ENCODE measurements at places on chromosomes 2 and 18. TPM values are rescaled to one million over a fixed set of nuclear protein-coding genes. Genes with fewer than 3 reads are reported as not detected.
A peak's percentile ranks its signal among the peaks of the same experiment; 100 is the strongest.

- no peak overlapping the region for H3K4me3 ChIP-seq
- no peak for DNase-seq
- H3K4me1 ChIP-seq: peaks cover 6% of the 10 kb centered on the region
- H3K36me3 ChIP-seq: no peaks in the 10 kb centered on the region
Observed at GRCh38 chr18:58606236-58606635, 22.7 kb downstream of the ALPK2 start.

GRCh38 chr2:239594772-239595608 lies 194.2 kb upstream of the HDAC4 start:
- no peaks in the 10 kb centered on the region for H3K4me1 ChIP-seq
- DNase-seq: no peak
- no peaks in the 10 kb centered on the region for H3K36me3 ChIP-seq

DNA sequence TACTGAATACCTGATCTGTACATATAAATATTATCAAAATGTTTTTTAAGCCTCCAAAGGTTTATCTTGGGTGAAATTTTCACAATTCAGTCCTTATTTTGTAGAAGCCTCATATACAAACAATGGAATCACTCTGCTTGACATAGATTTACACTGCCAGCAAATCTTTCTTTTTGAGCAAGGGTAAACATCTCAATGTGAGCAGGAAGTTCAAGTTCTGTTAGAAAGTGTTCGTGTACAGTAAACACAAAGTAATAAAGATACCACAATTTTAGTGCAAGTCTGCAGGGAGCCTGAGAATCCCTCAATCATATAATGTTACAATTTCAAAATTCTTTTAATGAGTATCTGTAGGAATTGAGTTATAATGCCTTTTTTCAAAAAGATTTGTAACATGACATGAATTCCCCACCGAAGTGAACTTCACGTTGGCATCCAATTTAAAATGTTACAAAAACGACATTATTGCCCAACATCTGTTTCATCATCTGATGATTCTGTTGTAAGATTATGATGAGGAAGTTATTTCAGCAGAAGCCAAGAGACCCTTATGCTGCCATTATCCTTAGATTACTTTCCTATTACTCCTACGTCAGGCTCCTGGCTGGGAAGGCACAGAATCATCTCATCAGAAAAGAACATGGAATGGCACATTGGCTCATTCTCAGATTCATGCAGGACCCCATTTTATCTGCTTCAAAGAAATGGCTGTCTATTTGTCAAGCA lies 283.9 kb upstream of the ACVR2A start:
- DNase-seq: no peak
- H3K4me1 ChIP-seq: peaks cover 5% of the 10 kb centered on the region
- H3K27me3 ChIP-seq: no peaks in the 10 kb centered on the region
- no peak overlapping the region for H3K27ac ChIP-seq
- no peaks in the 10 kb centered on the region for H3K36me3 ChIP-seq

The E2F6 gene
- 21.4 TPM for total RNA-seq

The ALKAL2 gene
- total RNA-seq: 0.42 TPM

DNA sequence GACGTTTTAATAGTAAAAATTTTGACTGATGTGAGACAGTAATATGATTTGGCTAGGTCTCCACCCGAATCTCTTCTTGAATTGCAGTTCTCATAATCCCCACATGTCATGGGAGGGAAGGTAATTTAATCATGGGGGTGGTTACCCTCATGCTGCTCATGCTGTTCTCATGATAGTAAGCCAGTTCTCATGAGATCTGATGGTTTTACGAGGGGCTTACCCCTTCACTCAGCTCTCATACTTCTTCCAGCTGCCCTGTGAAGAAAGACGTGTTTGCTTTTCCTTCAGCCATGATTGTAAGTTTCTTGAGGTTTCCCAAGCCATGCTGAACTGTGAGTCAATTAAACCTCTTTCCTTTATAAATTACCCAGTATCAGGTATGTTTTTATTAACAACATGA lies 327.0 kb upstream of the CDH7 start:
- no peak overlapping the region for H3K4me3 ChIP-seq
- H3K27ac ChIP-seq: no peak overlapping the region
- no peaks in the 10 kb centered on the region for H3K27me3 ChIP-seq
- no peaks in the 10 kb centered on the region for H3K4me1 ChIP-seq
- no peak for DNase-seq

The GAL3ST2 gene
- 0.51 TPM for total RNA-seq

DNA sequence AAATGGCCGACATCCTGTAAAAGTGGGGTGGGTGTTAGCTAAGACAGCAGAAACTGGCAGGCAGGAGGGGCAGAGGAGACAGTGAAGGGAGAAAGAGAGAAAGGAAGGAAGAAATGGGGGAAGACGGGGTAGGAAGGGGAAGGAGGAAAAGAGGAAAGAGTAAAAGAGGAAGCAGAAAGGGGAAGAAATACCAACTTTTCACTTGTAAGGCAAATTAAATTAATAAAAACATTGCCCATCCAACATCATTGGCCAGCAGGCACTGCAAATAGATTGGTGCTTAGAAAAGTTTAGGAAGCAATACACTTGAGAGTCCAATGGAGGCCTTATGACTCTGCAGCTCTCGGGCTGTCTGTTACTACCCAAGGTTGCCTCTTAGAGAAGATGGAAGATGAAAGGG lies 116.7 kb downstream of the TNS1 start:
- no peaks in the 10 kb centered on the region for H3K36me3 ChIP-seq
- no peaks in the 10 kb centered on the region for H3K27me3 ChIP-seq
- no peak overlapping the region for H3K4me3 ChIP-seq
- no peak overlapping the region for H3K27ac ChIP-seq

GRCh38 chr18:23232331-23232730 lies 97.0 kb downstream of the CABLES1 start:
- no peaks in the 10 kb centered on the region for H3K27me3 ChIP-seq
- H3K4me3 ChIP-seq: no peak overlapping the region
- H3K4me1 ChIP-seq: peaks cover 3% of the 10 kb centered on the region
- no peak for DNase-seq

DNA sequence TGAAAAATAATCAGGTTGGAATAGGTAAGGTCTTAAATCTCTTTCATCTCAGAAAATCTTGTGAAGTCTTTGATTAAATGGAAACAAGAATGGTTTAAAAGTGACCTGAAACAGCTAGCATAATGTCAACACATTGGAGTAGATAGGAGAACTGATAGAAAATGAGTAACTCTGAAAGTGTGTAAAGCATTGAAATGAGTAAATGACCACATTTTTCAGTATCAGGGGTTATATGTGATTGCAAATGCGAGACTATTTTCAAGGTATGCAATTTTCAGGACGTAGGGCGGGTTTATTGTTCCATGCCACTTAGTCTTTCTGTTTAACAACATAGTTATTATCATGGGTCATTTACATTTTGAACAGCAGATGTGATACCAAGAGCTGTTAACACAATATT lies 1383.2 kb downstream of the LRP1B start:
- no peak overlapping the region for H3K27ac ChIP-seq
- DNase-seq: no peak
- no peaks in the 10 kb centered on the region for H3K27me3 ChIP-seq
- no peaks in the 10 kb centered on the region for H3K4me1 ChIP-seq
- H3K4me3 ChIP-seq: no peak overlapping the region

DNA sequence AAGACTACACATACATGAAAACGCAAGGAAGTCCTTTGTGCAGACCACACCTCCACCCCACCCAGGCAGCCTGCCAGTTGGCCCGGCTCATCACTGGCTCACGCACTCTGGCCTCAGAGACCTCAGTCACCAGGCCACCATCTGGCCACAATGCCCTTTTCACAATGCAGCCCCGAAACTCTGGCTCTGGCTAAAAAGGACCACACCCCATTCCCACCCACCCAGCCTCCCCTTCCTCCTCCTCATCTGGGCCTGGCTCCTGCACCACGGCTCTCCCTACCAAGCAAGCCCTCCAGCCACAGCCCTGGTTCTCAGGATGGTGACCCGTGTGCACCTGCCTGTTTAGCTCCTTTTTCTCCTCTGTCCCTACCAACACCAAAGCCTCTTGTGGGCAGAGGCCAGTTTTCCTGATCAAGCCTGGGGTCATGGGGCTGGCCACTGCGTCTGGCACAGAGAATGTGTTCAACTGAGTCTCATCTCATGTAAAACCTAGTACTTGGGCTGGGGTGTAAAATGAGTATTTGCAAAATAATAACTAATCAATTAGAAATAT lies 7.4 kb downstream of the HDAC4 start:
- H3K4me3 ChIP-seq: no peak overlapping the region
- no peaks in the 10 kb centered on the region for H3K27me3 ChIP-seq
- peak overlapping the region; percentile 57 for H3K27ac ChIP-seq
- H3K4me1 ChIP-seq: peaks cover 14% of the 10 kb centered on the region
- DNase-seq: no peak
- peaks cover 4% of the 10 kb centered on the region for H3K36me3 ChIP-seq

DNA sequence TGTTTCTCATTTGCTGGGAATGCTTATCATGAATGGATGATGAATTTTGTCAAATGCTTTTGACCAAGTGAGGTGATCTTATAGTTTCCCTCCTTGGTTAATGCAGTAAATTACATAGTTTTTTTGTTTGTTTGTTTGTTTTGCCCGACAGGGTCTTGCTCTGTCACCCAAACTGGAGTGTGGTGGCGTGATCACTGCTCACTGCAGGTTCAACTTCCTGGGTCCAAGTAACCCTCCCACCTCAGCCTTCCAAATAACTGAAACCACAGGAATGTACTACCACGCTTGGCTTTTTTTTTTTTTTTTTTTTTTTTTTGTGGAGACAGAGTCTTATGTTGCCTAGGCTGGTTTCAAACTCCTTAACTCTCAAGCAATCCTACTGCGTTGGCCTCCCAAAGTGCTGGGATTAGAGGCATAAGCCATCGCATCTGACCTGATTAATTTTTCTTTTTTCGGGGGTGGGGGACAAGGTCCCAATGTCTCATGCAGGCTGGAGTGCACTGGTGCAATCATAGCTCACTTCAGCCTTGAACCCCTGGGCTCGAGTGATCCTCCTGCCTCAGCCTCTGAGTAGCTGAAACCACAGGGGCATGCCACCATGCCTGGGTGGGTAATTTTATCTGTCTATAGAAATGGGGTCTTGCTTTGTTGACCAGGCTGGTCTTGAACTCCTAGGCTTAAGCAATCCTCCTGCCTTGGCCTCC lies 48.6 kb downstream of the SMAD2 start:
- peaks cover 9% of the 10 kb centered on the region for H3K4me1 ChIP-seq
- H3K36me3 ChIP-seq: peaks cover 14% of the 10 kb centered on the region
- H3K27ac ChIP-seq: no peak overlapping the region
- H3K27me3 ChIP-seq: no peaks in the 10 kb centered on the region
- no peak overlapping the region for H3K4me3 ChIP-seq
- no peak for DNase-seq

- H3K27ac ChIP-seq: no peak overlapping the region
- no peaks in the 10 kb centered on the region for H3K27me3 ChIP-seq
- H3K4me1 ChIP-seq: no peaks in the 10 kb centered on the region
- no peak for DNase-seq
- no peak overlapping the region for H3K4me3 ChIP-seq
Observed at GRCh38 chr2:21890716-21891115, 766.9 kb downstream of the TDRD15 start.

GRCh38 chr2:211368467-211368866 lies 812.1 kb downstream of the CPS1 start:
- peaks cover 14% of the 10 kb centered on the region for H3K4me1 ChIP-seq
- no peaks in the 10 kb centered on the region for H3K27me3 ChIP-seq
- H3K27ac ChIP-seq: no peak overlapping the region
- no peaks in the 10 kb centered on the region for H3K36me3 ChIP-seq
- H3K4me3 ChIP-seq: no peak overlapping the region
- DNase-seq: no peak

DNA sequence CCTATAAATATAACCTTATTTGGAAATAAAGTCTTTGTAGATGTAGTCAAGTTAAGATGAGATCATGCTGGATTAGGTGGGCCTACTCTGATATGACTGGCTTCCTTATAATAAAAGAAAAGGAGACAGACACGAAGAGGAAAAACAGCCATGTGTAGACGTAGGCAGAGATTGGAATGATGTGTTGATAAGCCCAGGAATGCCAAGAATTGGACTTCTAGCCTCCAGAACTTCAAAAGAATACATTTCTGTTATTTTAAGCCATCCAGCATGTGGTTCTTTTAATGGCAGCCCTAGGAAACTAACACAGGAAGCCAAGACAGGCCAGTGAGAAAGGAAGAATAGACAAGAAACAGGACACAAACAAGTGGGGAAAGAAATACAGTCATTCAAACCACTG lies 68.6 kb downstream of the NYAP2 start:
- DNase-seq: no peak
- H3K4me3 ChIP-seq: no peak overlapping the region
- no peaks in the 10 kb centered on the region for H3K36me3 ChIP-seq
- peaks cover 27% of the 10 kb centered on the region for H3K4me1 ChIP-seq

Data from progenitor cell of endocrine pancreas (in vitro differentiated cells).